ENCODE measurements at places on chromosomes 2 and 18. TPM values are rescaled to one million over a fixed set of nuclear protein-coding genes. Genes with fewer than 3 reads are reported as not detected.

The CSRNP3 gene
- 3.4 TPM for total RNA-seq

The CDCA7 gene
- total RNA-seq, result 3.6 TPM

The SFT2D3 gene
- 12.3 TPM for total RNA-seq

The FZD7 gene
- 2.8 TPM for total RNA-seq

The CRYGC gene
- not detected for total RNA-seq

The KYNU gene
- total RNA-seq, result 21.4 TPM

The MARCHF4 gene
- total RNA-seq, result not detected

The CCDC102B gene
- total RNA-seq, result 9.4 TPM

The CFAP65 gene
- not detected for total RNA-seq

The TDRD15 gene
- 0.47 TPM for total RNA-seq

The NDC80 gene
- total RNA-seq, result 3.4 TPM

The THADA gene
- 51.3 TPM for total RNA-seq

The AGPS gene
- 44.5 TPM for total RNA-seq

The GORASP2 gene
- total RNA-seq, result 51.6 TPM

The ADNP2 gene
- total RNA-seq, result 20.2 TPM

The RAB6C gene
- total RNA-seq, result 1.9 TPM

The CHRND gene
- 0.32 TPM for total RNA-seq

The SP110 gene
- total RNA-seq, result 153 TPM

The UGT1A8 gene
- total RNA-seq, result not detected

The SIX3 gene
- not detected for total RNA-seq

The B3GNT7 gene
- total RNA-seq, result 10.7 TPM

The SAG gene
- total RNA-seq, result not detected
